ENCODE measurements at places on chromosomes 6 and 20.

GRCh38 chr6:137847748-137848147 is 19.3 kb upstream of the TNFAIP3 start:
- no peak for DNase-seq

- peak; percentile 76 for DNase-seq
Observed at GRCh38 chr6:3749977-3750316, 1.6 kb downstream of the PXDC1 start.

DNA sequence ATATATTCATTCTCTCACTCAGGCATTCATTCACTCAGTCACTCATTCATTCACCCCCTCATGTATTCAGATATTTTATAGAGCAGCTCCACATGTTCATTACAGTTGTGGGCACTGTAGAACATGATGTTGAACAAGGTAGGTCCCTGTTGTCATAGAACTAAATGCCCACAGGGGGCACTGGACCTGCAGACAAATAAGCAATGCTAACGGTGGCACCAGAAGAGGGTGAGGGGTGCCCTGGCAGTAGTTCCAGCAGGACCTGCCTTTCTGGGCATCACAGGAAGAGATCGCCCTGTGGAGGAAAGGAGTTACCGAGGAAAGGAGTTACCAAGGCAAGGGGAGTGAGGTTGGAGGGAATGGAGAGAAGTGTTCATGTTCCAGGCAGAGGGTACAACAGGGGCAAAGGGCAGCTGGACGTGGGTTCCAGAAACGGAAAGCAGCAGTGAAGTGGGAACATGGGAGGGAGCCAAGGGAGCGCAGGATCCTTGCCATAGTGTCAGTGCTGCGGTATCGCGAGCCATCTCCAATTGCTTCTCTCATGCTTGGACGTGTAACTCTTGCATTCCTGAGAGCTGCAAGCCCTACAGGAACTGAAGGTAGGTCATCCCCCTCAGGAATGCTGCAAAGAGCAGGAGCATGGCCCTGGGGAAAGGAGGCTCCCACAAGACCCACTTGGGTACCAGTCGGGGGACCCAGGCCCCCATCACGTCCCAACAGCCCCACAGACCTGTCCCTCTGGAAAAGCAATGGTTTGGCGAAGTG is 128.2 kb downstream of the EDN3 start:
- DNase-seq, result no peak

DNA sequence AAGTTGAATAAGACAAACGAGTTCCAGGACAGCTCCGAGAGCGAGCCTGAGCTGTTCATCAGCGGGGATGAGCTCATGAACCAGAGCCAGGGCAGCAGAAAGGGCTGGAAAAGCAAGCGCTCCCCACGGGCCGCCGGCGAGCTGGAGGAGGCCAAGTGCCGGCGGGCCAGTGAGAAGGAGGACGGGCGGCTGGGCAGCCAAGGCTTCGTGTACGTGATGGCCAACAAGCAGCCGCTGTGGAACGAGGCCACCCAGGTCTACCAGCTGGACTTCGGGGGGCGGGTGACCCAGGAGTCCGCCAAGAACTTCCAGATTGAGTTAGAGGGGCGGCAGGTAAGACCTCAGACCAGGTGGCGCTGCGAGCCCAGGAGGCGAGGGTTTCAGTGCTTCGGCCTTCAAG is 56.0 kb upstream of the TMEM181 start:
- DNase-seq, result no peak

- DNase-seq, result no peak
Observed at GRCh38 chr20:19920381-19921138, 96.6 kb upstream of the NAA20 start.
